Hematopoietic multipotent progenitor cell (in vitro differentiated cells): ENCODE measurements at places on chromosomes 1 and 21.

GRCh38 chr1:224058303-224058702 lies 55.6 kb upstream of the FBXO28 start:
- no peak for DNase-seq

DNA sequence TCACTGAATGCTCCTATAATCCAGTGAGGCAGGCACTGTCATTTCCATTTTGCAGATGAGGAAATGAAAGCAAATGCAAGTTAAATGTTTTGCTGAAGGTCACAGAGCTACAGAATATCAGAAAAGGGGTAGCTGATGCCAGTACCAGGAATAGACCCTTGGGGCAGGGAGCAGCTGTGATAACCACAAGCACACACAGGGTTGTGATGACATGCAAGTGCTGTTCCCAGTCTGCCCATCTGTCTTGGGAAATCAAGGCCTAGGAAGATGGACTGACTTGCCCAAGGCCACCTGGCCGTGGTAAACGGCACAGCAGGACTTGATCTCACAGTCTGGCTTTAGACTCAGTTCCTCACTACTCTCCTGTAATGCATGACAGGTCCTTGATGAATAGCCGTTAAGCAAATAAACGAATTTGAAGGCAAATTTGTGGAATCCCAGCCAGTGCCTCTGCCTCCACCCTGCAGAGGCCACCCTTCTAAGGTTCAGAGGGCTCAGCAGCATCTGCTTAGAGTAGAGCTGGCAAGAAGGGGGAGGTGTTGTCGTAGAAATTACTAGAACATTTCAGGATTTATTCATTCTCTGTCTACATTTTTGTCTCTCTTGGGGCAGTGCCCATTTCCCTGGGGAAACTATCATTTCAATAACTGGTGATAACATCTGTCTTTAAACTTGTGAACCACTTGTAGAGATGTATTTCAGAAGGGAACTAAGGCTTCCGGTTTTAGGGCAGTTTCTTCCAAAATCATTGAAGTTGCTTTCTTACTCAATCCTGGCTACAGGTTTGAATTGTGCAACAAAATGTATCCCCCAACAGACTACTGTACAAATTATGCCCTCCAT lies 53.2 kb upstream of the MRPS6 start:
- DNase-seq: no peak

DNA sequence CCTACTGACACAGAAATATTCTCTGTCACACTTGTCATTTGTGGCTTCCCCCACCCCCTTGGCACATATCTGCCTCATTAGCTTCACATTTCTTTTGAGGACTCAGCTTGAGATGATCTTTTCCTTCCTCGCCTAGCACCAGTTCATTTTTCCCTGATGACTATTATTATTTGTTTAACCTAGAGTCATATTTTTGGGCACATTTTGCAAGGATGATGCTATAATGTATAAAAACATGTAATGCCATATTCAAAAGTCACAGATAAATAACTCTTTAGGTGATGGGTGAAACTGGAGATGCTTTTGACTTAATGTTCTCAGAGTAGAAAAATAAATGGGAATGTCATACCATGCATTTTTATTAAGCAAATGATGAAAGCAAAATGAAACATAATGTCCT lies 202.7 kb downstream of the BACH1 start:
- DNase-seq: no peak

DNA sequence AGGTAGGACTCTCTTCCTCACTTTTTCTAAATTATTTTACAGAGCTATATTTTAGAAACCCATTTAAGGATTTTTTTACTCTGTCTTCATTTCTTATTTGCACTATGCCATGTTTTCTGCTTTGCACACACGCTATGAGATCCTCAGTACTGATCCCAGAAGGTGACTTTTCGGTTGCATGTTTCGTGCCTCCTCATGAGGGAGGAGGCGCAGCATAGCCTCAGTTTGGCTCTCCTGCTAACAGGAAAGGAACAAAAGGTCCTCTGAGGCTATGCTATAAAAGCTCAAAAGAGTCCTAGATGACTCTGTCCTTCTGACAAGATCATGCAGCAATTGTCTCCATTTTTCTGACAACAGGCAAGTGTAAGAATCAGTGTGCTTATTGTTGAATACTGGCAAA lies 189.7 kb downstream of the GPR52 start:
- no peak for DNase-seq

DNA sequence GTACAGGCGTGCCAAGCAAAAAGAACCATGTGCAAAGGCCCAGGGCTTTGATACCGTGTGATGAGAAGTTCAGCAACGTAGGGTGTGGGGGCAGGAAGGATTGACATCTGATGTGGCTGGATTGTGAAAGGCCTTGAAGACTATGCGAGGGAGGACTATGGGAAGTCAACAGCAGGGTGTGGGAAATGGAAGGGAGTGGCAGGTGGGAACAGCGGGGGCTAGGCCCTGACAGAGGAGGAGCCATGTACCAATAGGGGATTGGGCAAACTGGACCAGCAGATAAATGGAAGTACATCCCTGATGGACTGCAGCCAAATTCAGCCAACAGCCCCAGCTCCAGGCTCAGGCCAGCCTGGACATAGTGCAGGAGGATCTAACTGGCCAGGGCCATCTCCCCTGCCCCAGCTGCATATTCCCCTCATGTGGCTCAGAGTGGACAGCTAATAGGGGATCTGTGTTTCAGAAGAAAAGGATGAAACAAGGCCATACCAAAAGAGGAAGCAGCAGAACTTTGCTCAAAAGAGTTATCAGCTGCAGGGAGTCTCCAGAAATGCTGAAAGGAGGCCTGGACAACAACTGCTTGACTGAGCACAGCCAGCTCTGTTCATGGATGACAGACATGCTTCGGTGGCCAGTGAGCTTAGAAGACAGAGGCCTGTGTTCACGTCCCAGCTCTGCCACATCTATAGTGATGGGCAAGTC lies 140.2 kb upstream of the SGIP1 start:
- peak; percentile 21 for DNase-seq

- no peak for DNase-seq
These were observed 5.9 kb downstream of the SELENON start for GRCh38 chr1:25805863-25806225.
